Motor neuron (in vitro differentiated cells): ENCODE measurements at places on chromosomes 1 and 21. TPM values are rescaled to one million over a fixed set of nuclear protein-coding genes. Genes with fewer than 3 reads are reported as not detected.

NCDN gene
- total RNA-seq: 37.4 and 46.8 TPM in 2 replicates

DNA sequence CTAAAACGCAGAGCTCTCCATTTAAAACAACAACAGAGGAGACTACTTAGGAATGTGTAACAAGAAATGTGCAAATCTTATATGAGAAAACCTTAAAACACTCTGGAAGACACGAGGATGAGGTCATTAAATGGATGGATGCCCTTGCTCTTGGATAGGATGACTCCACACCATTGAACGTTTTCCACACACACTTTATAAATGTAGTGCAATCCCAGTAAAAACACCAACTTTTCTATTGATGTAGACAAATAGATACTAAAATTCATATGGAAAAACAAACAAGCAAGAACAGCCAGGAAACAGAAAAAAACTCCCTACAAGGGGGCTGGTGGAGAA lies 18.4 kb upstream of the COL6A1 start:
- ATAC-seq: no peak

DNA sequence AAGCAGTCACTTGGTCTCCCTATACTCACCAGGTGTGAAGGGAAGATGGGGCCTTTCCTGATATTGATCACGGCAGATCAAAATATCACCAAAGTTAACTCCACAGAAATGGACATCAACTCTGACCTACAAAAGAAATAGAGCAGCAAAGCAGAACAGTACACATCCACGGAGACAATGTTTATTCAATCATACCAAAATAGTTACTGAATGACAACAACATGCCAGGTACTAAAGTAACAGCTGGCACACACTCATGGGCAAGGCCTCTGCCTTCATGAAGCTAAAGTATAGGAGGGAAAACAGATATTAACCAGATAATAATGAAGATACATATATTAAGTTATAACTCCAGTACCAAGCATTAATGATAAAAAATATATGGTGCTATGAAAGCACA lies 59.2 kb upstream of the RASAL2 start:
- no peak for ATAC-seq

- peak; percentile 26 for ATAC-seq
Observed at GRCh38 chr1:10651389-10651766, 145.1 kb downstream of the CASZ1 start.

GRCh38 chr1:202967684-202968281 lies 726 bp upstream of the CYB5R1 start:
- peak; percentile 7 for ATAC-seq

DNA sequence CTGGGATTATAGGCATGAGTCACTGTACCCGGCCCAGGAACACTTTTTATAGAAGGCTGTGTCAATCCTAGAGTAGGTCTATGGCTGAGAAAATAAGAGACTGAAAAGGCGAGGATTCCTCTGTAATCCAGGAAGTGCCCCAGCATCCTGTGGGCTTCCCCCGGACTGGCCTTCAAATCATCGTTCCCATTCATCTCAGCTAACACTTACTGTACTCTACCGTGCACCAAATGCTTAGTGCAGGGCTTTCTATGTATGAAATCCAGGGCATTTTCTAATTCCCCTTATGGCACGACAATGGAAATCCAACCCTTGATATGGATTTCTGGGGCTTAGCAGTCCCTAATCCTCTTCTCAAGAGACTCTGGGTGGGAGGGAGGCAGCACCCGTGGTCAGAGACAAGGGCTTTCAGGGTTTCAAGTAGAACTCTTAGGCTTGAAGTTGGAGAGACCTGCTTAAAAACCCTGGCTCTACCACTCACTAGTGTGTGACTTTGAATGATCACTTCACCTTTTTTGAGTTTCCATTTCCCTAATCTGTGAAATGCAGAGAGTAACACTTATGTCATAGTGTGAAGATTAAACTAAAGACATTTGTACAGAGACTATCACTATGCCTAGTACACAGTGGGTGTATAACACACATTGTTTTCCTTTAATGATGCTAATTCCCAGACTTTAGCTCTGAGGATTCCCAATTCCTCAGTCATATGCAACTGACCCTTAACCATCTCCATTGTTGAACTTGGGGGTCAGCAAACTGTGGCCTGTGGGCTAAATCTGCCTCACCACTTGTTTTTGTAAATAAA lies 20.3 kb downstream of the MECR start:
- ATAC-seq: no peak

- ATAC-seq: no peak
Observed at GRCh38 chr1:96515430-96515829, 206.2 kb upstream of the PTBP2 start.
